Tracheal epithelial cell (primary cell): ENCODE measurements at places on chromosomes 7 and 10. TPM values are rescaled to one million over a fixed set of nuclear protein-coding genes. Genes with fewer than 3 reads are reported as not detected.

Gene CFAP69
- total RNA-seq = 1.1 and 1.9 TPM in 2 replicates

Gene UCN3
- not detected in 2 replicates for total RNA-seq

Gene ZNF365
- total RNA-seq = 0.85 and 3.4 TPM in 2 replicates

Gene XRCC2
- under 0.01 and 0.48 TPM in 2 replicates for total RNA-seq

Gene SDK1
- 0.43 and 1.7 TPM in 2 replicates for total RNA-seq

Gene SNX10
- total RNA-seq = 1.1 and 15.9 TPM in 2 replicates

Gene AS3MT
- total RNA-seq = 3.4 and 4.9 TPM in 2 replicates

Gene LRMDA
- 3.0 and 3.1 TPM in 2 replicates for total RNA-seq
